ENCODE measurements at places on chromosomes 16 and 17.

- no peak for DNase-seq
These were observed 5.5 kb upstream of the EPX start for GRCh38 chr17:58187063-58187462.

- no peak for DNase-seq
These were observed 1.1 kb downstream of the CBX1 start for GRCh38 chr17:48100160-48100559.

GRCh38 chr16:71594000-71594646 is 17.2 kb upstream of the TAT start:
- DNase-seq: no peak

DNA sequence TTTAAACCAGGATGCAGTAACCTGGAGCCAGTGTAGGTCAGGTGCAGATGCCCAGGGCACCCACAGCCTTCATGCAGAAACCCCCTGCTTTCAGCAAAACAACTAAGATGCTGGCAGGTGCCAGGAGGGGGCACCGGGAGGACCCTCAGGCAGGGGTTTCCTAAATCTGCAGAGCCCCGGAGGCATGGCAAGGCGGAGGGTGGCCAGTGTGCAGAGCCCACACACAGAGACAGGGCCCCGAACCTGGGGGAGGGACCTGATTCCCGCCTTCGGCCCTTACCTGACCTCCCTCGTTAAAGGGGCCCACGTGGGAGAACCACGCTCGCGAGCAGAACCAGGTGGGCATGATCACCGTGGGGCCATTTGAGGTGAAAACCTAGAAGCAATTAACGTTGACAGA is 114.0 kb upstream of the METRNL start:
- no peak for DNase-seq

DNA sequence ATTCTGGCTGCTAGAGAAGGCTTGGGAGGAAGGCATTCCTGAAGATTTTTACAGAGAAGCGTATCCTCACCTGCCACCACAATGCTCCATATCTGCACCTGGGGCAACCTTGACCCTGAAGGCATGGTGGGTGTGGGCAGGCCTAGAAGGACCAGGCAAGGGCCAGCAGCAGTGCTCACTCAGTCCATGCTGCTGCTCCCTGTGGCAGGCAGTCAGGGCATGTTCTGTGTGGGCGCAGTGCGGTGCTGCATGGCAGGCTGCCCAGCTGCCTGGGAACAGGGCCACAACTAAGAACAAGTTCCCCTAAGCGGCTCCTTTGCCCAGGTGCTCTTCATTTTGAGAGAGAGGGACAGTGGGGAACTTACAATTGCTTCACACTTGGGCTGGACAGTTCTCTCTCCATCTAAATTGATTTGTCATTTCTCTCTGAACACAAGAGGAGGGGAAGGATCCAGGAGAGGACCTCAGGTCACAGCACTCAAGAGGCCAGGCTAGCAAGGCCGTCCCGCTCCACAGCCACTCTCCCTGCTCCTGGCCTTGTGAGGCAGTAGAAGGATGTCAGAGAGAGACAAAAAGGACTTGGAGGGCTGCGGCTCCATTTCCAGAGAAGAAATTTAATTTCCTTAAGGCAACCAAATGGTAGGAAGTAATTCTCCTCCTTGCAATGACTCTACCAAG is 158.8 kb downstream of the AATF start:
- DNase-seq: peak; percentile 81

GRCh38 chr16:27252206-27252585 is 16.4 kb downstream of the NSMCE1 start:
- DNase-seq: no peak

GRCh38 chr16:17396762-17397498 is 73.8 kb downstream of the XYLT1 start:
- DNase-seq: no peak

DNA sequence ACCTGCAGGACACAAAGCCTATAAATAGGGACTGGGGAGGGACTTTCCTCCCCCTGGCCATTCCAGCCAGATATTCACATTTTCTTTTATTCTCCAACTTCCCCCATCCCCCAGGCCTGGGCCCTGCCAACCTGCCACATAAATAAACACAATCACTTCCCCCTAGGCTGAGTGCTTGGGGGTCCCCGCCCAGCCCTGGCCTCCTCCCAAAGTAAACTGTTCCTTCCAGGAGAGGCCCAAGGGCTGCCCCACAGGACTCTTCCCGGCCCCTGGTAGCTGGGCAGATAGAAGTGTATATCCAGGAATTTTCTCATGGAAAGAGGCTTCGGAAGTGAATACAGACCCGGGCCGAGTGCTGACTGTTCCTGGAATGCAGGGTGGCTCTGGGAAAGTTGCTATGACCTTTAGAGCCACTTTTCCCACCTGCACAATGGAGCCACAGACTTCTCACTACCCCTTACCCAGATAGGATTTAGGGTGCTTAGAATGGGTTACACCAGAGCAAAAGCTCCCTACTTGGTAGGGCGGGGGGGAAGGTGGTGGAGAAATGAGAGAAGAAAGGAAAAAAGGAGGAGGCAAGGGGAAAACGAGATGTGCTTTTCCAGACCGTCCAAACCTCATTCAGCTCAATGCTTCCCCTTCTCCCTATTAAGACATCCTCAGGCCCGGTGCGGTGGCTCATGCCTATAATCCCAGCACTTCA is 8.5 kb downstream of the CSF3 start:
- no peak for DNase-seq

DNA sequence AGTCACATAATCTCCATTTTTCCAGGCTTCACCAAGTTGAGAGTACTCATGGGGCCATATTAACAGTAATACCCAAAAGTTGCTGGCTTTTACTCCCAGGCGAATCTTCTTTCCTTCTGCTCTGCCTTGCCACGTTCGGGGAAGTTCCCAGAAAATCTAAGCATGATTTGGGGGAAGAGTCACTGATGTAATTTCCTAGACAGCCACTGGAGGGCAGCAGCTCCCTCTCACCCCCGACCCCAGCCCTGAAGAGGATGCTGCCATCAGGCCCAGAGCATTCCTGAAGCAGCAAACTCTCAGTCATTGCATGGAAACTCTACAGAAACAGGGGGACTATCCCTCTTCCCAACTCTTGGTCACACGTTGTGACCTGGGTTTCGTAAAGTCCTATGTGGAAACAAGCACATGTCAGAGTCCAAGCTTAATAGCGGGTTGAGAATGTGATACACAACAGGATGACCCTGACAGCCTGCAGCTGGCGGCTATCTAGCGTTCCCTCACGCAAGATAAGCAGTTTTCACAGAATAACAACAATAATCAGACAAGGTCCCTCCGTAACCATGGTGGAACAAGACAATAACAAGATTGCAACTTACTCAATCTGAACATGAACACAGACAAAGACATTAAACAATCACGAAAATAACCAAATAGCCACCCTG is 43.8 kb upstream of the DHX40 start:
- DNase-seq: peak; percentile 63

GRCh38 chr17:62807812-62808575 is at the start of gene MARCHF10:
Gene MARCHF10 (minus strand): TSS chr17:62808314. CDS start chr17:62801735, 6,579 bp downstream.
- peak; percentile 75 for DNase-seq

DNA sequence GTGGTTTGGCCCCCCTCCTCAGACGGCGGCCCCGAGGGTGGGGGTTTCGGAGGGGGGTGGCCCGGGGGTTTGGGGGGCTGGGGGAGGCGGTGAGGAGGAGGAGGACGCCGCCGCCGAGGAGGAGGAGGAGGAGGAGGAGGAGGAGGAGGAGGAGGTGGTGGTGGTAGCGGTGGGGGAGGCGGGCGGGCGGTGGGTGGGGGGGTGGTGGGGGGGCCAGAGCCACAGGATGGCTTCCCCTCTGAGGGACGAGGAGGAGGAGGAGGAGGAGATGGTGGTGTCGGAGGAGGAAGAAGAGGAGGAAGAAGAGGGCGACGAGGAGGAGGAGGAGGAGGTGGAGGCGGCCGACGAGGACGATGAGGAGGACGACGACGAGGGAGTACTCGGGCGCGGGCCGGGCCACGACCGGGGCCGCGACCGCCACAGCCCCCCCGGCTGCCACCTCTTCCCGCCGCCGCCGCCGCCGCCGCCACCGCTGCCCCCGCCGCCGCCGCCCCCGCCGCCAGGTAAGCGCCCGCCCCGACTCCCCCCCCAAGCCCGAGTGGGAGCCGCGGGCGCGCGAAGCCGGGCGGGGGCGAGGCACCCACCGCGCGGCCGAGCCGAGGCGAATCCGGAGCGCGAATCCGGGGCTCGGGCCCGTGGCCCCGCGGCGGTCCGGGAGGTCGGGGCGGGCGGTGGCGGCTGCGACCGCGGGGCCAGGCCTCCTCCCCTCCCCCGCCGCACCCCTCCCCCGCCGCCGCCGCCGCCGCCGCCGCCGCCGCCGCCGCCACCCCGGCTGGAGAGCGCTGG is 3.8 kb upstream of the CHD3 start:
- no peak for DNase-seq

DNA sequence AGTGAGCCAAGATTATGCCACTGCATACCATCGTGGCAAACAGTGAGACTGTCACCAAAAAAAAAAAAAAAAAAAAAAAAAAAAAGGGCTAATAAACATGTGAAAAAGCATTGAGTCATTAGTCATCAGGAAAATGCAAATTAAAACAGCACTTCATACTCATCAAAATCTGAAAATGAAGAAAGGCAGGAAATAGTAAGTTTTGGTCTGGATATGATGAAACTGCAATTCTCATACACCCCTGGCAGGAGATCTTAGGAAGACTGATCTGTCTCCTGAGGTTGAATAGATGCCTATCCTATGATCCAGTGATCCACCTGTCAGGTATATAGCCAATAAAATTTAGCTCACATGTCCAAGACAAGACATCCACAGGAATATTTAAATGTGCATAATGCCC is 212.7 kb downstream of the CPPED1 start:
- no peak for DNase-seq

DNA sequence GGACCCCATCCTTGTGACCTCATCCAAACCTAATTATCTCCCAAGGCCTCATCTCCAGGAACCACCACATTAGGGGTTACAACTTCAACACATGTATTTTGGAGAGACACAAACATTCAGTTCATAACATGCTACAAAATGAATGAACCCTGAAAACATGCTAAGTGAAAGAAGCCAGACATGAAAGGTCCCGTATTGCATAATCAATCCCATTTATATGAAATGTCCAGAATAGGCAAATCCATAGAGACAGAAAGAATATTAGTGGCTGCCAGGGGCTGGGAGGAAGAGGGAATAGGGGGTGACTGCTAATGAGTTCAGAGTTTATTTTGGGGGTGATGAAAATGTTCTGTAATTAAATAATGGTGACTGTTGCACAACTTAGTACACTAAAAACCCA is 3.7 kb upstream of the IL34 start:
- DNase-seq: no peak

- DNase-seq: no peak
These were observed 437.8 kb downstream of the SLC39A11 start for GRCh38 chr17:72654706-72655105.

- DNase-seq: no peak
These were observed 19.2 kb downstream of the TMEM114 start for GRCh38 chr16:8571061-8571596.

DNA sequence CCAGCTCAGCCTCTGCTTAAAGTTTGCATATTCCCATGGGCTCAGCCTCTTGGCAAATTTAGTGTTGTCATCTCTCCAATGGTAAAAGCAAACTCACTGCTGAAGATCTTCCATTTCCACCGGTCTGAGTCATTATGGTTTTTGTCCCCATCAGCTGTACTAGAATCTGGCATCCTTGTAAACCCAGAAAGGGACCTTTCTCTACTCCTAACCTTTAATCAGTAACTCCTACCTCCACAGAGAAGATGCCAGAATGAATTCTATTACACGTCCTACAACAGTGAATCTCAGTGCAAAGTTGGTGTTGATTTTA is 45.8 kb downstream of the ZNF652 start:
- no peak for DNase-seq

DNA sequence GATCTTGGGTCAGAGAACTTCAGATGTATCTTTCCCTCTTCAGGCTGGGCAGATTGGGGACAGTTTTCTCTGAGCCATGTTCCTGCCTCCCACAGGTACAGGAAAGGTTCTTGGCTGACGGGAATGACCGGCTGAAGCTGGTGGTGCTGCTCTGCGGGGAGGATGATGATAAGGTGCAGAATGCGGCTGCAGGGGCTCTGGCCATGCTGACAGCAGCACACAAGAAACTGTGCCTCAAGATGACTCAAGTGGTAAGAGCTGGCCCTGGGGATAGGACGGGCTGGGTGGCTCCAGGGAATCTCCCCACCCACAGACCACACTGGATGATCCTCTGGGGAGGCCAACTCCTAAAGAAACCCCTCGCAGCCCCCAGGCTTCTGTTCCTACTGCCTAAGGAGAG is 10.9 kb downstream of the SLC35G3 start:
- DNase-seq: no peak

GRCh38 chr17:50640686-50641351 is 6.1 kb downstream of the ABCC3 start:
- DNase-seq: peak; percentile 68

- no peak for DNase-seq
These were observed 43.1 kb downstream of the ARSG start for GRCh38 chr17:68334393-68334792.

DNA sequence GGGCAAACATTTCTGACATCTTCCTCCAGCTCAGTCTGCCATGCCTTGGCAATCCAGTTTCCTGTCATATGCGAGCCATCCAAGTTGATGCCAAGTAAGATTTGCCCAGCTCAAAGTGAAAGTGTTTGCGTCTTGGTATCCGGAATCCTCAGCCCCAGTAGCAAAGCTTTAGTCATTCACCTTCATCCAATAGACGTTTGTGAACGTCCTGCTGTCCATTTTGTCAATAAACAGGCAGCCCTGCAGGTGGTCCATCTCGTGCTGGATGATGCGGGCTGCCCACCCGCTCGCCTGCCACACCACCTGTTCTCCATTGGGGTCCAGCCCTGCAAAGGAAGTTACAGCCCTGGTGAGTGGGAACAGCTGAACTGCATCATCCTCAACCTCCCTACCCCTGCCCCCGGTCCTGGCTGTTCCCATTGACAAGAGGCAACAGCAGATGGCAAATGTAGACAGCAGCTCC is 1.5 kb downstream of the PDF start:
- DNase-seq: peak; percentile 63

DNA sequence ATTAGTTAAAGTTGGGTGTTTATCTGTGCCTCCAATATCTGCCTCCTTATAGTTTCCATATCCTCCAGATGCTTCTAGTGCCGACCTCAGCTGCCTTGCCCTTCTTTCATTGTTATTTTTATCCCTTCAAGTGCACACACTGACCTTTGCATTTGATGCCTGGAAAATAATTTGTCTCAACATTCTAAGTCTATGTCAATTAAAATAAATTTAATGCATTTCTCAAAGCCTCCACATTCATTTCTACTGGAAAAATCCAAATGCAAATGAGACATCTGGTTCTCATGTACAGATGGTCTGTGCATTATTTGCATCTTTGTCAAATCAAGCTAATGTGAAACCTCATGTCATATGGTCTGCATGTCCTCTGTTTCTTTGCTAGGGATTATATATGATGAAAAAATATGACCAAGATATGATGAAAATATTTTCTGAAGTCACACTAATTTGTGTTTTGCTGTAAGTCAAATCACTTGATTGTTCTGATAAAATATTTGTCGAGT is 61.4 kb downstream of the TMEM100 start:
- DNase-seq: no peak

All from aorta (tissue), 5 donors.